Mesenteric fat pad (tissue), 1 donor: ENCODE measurements at places on chromosomes 5 and 9.

GRCh38 chr9:136662656-136663581 lies at the start of gene EGFL7:
EGFL7 (plus strand) TSS chr9:136662916; CDS start chr9:136668283, 5,367 bp downstream.
- no peak for DNase-seq

DNA sequence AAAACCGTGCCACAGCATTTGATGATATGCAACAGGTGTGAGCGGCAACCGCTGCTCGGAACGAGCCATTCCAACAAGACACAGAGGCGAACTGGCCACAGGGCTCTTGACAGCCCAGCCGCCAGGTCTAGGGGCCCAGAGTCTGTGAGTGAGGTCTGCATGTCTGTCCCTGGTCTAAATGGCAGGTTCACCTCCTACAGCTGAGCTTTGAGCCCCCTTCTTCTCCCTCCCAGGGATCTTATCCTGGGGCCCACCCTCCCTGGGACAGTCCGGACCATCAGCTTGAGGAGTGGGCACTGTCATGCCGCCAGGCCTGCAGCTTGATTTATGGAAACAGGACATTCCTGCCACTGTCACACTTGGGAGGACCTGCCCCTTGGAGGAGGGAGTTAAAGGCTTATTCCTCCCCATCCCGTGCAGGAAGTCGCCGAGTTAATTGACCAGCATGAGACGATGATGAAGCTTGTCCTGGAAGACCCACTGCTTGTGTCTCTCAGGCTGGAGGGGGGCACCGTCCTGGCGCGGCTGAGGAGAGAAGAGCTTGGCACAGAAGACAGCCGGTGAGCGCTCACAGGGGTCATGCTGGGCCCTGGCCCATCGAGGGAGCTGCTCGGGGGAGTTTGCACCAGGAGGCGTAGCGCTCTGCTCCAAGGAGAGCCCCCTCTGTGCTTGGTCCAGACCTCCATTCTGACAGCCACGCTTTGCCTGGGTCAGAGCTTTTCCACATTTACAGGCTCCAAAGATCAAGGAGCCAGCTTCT lies 35.5 kb upstream of the LRRC14B start:
- DNase-seq, result peak; percentile 89

DNA sequence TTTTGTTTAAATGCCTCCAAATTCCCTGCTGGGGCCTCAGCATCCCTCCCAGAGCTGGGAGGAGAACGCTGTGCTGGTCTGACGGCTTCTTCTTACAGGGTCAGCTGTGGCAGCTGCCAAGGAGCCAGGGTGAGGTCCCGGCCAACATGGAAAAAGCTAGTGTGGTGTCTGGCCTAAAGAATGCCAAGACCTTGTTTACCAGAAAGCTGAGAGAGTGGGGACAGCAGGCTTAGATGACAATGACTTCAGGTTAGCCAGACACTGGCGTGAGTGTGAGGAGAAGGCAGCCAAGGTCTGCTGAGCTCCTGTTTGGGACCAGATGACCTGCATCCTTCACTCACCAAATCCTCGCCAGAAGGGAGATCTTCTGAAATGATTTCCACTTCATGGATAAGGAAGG lies 112.5 kb downstream of the CRB2 start:
- no peak for DNase-seq

DNA sequence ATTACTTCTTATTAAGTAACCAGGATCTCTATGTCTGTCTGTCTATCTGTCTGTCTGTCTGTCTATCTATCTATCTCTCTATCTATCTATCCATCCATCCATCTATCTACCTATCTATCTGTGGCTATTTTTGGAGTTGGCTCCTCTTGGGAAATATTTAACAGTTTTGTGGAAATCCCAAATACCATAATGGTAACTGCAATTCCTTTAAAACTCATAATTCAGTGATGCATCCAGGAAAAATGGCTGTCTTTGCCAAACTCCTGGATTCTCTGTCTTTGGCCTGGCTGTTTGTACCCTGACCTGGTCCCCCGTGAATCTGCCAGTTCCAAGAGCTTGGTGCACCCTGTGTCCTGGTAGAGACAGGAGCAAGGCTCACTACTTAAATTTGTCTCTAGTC lies 197.0 kb downstream of the PCSK1 start:
- DNase-seq, result no peak

DNA sequence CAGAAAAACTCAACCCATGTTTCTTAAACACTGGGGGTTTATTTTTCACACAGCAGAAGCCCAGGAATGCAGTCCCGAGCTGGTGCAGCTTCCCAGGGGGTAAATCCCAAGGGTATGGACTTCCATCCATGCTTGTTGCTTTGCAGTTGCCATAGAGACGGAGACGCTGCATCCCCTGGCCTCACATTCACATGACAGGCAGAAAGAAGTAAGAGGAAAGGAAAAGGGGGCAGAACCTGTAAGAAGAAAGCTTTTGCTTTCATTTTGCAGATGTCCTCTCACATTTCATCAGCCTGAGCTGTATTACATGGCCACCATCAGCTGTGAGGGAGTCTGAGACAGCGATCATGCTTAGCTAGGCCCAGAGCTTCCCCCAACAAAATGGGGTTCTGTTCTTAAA lies 321.0 kb downstream of the AGTPBP1 start:
- no peak for DNase-seq

DNA sequence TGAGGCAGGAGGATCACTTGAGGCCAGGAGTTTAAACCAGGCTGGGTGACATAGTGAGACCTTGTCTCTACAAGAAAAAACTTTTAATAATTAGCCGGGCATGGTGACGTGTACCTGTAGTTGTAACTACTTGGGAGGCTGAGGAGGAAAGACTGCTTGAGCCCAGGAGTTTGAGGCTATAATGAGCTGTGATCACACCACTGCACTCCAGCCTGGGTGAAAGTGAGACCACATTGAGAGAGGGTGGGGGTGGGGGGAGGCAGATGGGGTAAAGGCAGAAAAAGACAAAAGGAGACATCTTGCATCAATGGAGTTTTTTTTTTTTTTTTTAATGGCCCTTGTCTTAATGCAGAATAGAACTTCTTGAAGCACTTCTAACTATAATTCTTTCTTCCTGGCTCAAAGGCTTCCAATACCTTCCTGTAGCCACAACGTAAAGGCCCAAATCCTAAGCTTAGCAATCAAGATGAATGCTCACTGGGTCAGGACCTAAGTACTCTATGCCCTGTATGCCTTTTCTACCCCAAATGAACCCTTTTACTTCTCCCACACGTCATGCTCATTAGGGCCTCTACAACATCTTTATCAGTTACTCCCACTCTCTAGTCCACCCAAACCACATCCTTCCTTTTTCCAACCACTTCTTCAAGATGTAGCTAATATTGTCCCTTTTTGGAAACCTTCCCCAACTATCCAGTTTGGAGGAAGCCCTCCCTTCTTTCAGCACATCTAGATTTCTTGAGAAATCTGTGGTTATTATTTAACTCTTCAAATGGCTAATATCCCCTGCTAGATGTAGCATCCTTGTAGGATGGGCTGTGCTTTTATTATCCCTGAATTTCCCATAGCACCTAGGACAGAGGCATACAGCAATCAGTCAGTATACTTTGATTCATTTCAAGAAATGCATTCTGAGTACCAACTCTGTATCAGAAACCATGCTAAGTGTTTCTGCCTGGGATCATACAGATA lies 40.8 kb downstream of the CSF2 start:
- DNase-seq, result no peak

- DNase-seq, result no peak
Measured at GRCh38 chr5:88892669-88893068, 9.7 kb upstream of the MEF2C start.

DNA sequence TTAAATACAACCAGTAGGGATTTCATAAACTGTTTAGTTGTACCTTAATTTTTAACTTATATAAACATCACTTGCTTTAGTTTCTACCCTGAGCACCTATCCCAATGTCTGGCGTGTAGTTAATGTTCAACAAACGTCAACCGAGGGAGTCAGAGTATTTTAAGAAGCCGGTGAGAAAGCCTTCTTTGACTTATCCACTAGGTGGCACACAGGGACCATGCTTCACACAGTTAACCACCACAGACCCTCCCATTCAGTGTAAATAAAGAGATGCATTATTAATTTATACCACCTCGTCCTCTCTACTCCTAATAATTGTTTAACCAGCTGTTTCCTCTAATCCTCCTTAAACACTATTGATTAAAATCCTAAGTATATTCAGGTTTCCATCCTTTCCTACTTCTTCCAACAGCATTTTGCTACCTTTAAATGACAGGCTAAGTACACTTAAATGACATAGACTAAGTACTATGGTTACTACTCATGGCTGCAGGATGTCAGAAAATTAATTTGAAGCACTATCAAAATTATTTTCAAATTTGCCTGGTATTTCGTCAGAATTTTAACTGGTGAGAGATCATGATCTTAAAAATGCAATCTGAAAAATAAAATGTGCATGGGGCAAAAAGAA lies 2.3 kb downstream of the HAPLN1 start:
- DNase-seq, result no peak

- DNase-seq, result no peak
Measured at GRCh38 chr5:36367524-36367923, 65.8 kb upstream of the RANBP3L start.

- DNase-seq, result no peak
Measured at GRCh38 chr5:124461941-124462340, 284.5 kb downstream of the ZNF608 start.

DNA sequence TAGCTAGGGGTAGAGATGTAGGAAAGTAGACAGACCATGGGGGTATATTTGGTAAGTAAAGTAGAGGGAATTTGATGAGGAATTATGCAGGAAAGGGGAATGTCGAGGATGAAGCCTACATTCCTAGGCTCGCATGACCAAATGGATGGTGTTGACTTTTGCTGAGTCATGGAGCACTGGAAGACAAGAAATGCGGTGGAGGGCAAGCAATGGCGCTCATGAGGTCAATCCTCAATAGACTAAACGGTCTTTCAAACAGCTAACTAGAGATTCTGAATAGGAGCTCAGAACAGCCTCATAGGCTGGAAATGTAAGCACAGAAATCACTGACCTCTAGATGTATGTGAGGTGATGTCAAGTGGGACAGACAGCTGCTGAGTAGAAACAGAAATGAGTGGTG lies 50.7 kb upstream of the FST start:
- DNase-seq, result no peak

DNA sequence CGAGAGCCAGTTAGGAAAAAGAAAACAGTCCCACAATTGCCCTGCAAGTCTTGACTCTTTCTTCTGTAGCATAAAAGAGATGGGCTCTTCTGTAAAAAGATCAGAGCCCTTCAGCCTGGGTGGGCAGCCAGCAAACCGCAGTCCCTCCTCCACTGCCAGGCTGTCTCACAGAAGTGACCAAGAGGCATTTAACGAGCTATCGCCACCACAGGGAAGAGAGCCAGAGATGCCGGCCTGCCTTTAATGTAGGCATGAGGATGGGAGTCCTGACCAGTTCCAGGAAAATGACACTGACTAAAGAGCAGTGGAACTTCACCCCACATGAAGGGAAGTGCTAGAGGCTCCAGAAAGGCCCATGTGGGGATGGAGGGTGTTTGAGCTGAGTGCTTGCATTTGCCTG lies 264.6 kb downstream of the NDUFS4 start:
- DNase-seq, result no peak

GRCh38 chr9:31824860-31825259 lies 559.6 kb upstream of the ACO1 start:
- DNase-seq, result no peak

GRCh38 chr9:21904371-21904770 lies 89.8 kb downstream of the CDKN2A start:
- DNase-seq, result no peak

DNA sequence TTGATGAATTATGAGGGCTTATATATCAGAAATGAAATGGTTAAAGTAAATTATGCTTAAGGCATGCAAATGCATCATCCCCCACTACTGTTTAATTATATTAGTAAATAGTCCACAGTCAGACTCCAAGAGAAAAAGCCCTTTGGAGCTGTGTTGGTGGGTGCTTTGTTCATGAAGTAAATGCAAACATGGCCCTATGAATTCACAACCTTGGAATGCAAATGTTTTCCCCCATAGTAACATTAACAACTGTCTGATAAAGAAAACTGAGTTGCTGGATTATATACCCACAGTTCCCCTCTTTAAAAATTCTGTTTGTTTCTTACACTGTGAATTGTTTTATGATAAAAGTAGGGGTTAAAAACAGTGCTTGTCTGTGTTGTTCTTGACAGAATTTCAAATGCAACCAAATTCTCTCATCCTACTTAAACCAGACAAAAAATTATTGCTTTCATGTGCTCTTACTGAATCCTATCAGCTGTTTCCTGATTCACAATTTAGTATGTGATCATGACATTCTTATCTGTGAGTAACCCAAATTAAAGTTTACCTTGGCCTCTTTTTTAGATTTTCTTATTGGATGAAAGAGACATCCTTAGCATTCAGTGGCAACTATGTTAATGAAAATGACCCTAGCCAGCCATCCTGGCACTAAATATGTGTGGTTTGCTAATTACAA lies 48.5 kb upstream of the SNCAIP start:
- no peak for DNase-seq

DNA sequence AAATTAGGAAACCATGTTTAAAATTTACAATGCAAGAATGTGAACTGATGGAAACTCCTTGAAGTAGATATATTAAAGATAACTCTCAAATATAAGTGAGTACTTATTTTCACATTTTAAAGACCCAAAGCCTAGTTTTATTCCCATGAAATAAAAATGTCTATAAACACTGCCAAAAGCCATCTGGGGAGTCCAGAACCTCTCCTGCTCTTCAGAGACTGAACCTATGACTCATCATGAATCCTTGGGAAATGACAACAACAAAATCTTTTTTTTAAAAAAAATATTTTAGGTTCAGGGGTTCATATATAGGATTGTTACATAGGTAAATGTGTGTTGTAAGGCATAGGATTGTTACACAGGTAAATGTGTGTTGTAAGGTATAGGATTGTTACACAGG lies 33.8 kb upstream of the FYB1 start:
- DNase-seq, result no peak

- DNase-seq, result no peak
Measured at GRCh38 chr5:144547098-144547499, 376.4 kb downstream of the KCTD16 start.

DNA sequence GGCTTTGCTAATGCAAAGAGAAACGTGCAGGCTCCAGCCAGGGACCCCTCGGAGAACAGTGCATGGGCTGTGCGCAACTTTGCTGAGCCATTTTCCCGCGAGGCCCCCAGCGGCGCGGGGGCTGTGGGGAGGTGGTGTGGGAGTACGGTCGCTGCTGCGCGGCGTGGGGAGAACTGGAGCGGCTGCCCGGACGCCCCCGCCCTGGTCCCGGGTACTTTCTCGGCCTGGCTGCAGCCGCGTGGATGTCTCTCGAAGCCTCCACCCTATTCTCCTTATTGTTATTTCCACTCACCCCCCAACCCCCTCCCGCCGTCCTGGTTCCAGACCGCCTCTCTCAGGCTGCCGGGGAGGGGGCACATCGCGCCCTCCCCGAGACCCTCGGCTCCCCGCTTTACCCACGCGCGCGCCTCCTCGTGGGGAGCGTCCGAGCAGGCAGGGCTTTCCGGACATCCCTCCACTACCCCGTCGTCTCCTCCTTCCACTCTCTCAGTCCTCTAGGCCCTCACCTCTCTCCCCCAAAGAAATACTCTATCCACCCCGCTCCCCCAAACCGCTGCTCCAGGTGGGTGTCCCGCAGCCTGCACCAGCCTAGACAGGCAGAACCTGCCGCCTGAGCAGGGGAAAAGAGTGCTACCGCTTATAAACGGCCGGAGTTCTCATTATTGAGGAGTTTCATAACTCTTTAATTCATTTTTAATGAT lies 68.6 kb upstream of the TBCA start:
- DNase-seq, result no peak
